ENCODE measurements at places on chromosomes 4 and X.

- peak; percentile 18 for DNase-seq
Measured at GRCh38 chrX:154308108-154308946, 12.7 kb downstream of the TKTL1 start.

DNA sequence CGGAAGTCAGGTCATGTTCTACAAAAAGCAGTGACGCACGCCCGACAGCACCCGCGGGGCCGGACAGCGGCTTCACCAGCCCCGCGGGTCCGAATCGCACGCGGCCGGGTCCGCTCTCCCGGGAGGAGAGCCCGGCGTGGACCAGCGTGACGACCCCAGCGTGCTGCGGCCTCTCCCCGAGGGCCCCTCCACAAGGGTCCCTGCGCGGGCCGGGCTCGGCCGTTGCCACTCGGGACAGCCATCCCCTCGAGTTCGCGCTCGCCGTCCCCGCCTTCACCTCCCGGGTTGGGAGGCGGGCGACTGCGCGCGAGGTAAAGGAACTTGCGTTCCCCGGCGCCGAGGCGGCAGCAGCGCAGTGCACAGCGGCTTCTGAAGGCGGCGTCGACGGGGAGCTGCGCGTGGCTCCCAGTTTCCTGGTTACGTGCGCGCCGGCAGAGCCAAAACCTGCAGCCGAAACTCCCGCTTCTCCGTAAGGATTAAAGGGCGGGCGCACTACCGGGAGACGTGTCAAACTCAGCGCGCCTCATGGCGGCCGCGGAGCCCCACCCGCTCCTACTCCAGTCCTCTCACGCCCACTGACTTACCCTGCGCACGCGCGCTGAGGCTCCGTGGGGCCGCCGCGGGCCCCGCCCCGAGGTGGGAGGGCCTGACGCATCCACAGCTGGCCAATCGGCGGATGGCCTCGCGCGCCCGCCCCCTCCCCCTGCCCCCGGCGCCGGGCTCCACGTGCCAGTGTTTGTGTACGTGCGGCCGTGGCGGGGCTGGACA is 416 bp upstream of the LRP2BP start:
- peak; percentile 99 for DNase-seq

GRCh38 chr4:86963697-86964096 is 28.9 kb downstream of the AFF1 start:
- no peak for DNase-seq

DNA sequence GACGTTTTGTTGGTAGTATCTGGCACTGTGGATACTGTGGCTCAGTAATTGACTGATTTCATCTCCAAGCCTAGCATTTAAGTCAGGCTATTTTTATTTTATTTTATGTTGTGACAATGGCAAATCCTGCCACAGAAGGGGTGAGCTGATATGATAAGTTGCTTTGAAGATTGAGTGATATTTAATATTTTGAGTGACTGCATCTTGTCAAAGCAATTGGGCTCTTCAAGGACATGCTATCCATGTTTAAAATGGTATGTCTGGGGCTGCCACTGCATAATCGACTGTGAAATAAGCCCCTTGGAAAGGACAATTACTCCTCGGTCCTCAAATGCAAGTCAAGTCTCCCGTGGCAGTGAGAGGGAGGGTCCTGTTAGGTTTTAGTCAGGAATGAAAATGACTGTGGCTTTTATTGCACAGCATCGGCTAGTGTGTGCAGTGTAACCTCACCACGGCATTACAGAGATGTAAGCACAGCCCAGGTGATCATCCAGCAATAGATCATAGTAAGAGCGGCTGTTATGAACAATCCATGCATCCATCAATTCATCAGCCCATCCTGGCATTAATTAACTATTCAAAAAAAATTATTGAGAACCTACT is 178.2 kb downstream of the GBA3 start:
- DNase-seq, result no peak

DNA sequence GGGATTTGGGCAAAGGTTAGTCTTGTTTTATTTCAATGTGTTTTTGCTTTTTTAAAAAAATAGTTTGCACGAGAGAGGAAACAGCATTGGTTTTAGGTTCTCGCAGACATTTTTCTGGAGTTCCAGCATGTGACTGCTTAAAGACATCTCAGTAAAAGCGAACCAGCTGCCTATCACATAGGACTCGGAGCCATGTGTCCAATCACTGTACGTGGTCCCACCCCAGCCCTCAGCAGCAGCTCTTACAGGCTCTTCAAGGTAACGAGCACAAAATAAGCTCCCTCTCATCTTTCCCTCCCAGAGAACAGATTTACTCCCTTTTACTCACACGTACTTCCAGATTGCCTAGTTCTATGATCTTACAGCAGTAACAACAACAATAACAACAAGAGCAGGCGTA is 68.7 kb downstream of the MCF2 start:
- no peak for DNase-seq

DNA sequence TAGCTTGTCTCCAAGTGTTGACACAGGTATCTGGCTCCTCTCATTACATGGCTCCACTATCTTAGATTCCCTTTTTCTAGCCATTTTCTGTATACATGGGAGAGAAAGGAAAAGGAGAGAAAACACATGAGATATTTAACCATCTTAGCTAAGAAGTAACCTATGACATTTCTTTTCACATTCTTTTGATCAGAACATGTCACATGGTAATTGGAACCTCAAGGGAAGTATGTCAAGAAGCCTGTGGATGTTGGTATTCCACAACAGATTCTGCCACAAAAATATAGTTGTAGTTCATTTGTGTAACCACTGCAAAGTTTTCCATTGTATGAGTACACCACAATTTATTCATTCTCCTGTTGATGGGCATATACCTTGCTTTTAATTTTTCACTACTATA is 18.7 kb upstream of the GABRB1 start:
- DNase-seq, result no peak

DNA sequence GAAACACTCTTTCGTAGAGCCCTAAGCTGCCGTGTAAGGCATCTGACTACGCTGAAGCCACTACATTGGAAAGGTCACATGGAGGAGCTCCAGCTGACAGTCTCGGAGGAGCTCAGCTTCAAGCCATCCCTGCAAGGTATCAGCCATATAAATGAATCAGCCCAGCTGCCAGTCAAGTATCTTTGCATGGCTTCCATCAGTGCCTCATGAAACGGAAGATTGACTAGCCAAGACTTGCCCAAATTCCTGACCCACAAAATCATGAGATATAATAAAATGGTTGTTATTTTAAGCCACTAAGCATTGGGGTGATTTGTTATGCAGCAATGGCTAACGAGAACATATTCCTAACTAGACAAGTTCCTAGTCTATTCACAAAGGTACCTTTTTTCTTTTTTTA is 104.1 kb upstream of the SCOC start:
- DNase-seq, result no peak

- peak; percentile 60 for DNase-seq
Measured at GRCh38 chr4:128653527-128654444, 155.7 kb upstream of the JADE1 start.

- peak; percentile 28 for DNase-seq
Measured at GRCh38 chrX:68686097-68686977, 38.9 kb downstream of the STARD8 start.

- DNase-seq, result no peak
Measured at GRCh38 chrX:98480606-98481005, 1596.9 kb downstream of the RPA4 start.

- no peak for DNase-seq
Measured at GRCh38 chr4:79385641-79386040, 22.4 kb downstream of the GK2 start.

DNA sequence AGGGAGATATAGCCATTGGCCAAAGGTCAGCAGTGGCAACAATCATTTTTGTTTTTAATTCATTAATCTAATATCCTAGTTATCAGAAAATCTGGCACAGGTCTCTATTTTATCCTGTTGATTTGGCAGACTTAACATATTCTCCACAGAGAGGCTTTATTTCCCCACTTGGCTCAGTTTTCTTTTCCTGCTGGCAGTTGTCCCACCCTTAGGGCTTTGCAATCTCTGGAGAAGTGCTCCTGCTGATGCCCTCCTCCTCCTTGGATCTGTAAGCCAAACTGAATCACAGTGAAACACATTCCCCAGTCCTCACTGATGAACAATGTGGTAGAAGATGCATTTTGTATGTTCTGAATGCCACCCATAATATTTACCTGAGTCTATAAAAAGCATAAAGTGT is 889.7 kb downstream of the PDHA2 start:
- no peak for DNase-seq

- peak; percentile 90 for DNase-seq
Measured at GRCh38 chr4:76562161-76562560, 127.1 kb downstream of the SHROOM3 start.

- DNase-seq, result no peak
Measured at GRCh38 chr4:141614878-141615586, 21.4 kb upstream of the IL15 start.
